Jurkat, Clone E6-1 (cell line): ENCODE measurements at places on chromosomes 16 and 17.

- no peak for DNase-seq
These were observed 110.2 kb downstream of the C16orf78 start for GRCh38 chr16:49483651-49484450.

GRCh38 chr17:45693792-45694191, 90.3 kb upstream of the CRHR1 start:
- no peak for DNase-seq

DNA sequence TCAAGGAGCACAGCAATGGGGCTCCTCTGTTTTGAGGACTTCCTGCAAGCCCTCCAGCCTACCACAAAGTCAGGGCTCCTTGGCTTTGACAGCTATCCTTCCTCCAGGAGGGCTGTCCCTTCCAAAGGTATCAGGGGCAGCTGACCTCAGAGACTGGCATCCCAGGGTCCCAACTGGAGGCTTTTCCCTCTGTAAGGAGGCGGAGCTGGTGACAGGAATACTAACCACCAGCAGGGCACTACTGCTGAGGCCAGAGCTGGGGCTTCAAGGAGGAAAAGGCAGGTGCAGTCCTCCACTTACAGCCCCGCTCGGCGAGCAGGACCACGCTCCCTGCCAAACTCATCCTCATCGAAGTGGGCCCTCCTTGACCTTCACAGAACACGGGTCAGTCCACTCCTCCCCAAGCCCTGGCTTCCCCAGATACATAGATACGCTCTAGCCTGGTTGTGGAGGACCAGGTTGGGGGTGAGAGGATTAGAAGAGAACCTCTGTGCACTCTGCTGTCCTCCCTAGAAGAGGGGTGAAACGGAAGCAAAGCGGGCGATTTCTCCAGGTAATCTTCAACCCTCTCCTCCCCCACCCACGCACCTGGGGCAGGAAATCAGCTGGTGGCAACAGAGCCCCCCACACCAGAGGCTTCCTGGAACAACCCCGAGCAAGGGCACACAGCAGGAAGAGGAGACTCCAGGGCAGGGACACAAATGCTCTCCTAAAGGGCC, 20.5 kb downstream of the ST3GAL2 start:
- no peak for DNase-seq

GRCh38 chr16:54281535-54282201, 4.9 kb downstream of the IRX3 start:
- DNase-seq = no peak

DNA sequence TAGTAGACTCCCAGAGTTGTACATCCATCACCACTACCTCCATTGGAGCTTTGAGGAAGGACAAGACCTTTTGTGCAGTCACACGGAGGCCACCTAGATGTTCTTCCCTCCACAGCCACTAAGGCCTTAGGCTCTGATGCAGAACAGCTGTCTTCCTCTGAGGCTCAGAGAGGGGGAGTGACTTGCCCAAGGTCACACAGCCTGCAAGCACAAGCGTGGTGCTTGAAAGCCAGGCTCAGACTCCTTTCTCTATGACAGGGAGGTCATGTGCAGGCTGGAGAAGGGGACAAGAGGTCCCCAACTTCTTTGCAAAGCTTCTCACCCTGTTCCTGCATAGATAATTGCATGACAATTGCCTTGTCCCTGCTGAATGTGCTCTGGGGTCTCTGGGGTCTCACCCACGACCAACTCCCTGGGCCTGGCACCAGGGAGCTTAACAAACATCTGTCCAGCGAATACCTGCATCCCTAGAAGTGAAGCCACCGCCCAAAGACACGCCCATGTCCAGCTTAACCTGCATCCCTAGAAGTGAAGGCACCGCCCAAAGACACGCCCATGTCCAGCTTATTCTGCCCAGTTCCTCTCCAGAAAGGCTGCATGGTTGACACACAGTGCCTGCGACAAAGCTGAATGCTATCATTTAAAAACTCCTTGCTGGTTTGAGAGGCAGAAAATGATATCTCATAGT, 12.7 kb downstream of the SCGB1C2 start:
- no peak for DNase-seq

DNA sequence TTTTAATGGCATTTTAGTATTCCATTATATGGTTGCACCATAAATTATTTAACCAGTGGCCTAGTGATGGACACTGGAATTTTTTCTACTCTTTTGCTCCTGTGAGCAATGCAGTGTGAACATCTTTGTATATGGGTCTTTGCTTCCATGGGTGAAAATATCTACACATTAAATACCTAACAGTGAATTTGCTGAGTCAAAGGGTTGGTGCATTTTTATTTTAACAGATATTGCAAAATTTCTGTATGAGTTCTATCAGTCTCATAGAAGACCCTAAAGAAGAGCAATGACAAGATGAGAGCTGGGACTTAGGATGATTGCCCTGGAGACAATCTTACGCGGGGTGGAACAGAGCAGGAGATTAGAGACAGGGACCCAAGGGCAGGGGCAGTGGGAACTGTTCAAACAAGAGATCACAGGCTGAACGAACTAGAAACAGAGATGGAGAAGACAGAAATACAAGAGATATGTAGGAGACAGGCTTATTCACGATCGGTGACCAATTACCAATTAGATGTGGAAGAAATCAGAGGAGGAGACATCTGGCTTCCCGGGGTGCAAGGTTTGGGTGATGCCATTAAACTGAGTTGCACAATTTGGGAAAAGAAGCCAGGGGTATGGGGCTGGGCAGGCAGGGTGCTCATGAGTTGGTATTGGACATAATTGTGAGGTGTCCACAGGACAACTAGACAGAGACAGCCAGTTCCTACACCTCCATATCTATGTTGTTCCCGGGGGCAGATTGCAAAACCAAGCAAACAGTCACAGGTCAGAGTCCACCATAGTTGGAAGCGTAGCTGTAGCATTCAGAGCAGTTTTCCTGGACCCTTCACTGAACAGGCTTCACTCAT, 39.9 kb upstream of the LONP2 start:
- DNase-seq = no peak

GRCh38 chr17:49110509-49110908, 22.1 kb upstream of the B4GALNT2 start:
- DNase-seq = no peak

GRCh38 chr17:78883089-78883532, 19.9 kb downstream of the CEP295NL start:
- DNase-seq = no peak

DNA sequence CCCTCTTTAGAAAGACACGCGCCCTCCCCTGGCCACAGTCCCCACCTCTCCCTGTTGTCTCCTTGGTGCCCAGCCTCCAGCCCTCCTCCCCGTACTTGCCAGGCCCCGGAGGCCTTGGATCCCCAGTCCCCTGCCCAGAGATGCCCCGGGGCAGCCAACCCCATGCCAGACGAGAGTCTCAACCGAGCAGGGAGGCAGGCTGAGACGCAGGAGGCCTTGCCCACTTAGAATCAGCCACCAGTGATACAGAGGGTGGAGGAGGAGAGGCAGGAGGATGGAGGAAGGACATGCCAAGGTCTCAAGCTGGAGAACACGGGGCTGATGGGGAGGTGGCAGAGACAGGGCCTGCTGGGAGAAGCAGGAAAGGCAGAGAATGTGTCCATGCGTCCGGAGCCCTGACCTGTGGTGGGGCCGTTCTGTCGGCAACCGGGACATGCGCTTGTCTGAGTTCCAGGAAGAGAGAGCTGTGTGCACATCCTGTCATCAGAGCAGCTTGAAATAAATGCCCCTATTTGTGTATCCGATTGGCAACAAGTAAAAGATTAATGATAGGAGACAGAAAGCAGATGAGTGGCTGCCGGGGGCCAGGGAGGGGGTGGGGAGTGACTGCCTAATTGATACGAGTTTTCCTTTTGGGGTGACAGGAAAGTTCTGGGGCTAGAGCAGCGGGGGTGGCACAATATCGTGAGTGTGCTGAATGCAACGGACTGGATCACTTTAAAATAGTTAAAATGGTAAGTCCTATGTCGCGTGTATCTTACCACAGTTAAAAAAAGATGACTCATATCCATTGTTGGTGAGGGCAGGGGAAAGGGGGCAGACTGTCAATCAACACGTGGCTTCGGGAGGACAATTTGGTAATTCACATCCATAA, 44.7 kb upstream of the MEAK7 start:
- DNase-seq = peak; percentile 27

DNA sequence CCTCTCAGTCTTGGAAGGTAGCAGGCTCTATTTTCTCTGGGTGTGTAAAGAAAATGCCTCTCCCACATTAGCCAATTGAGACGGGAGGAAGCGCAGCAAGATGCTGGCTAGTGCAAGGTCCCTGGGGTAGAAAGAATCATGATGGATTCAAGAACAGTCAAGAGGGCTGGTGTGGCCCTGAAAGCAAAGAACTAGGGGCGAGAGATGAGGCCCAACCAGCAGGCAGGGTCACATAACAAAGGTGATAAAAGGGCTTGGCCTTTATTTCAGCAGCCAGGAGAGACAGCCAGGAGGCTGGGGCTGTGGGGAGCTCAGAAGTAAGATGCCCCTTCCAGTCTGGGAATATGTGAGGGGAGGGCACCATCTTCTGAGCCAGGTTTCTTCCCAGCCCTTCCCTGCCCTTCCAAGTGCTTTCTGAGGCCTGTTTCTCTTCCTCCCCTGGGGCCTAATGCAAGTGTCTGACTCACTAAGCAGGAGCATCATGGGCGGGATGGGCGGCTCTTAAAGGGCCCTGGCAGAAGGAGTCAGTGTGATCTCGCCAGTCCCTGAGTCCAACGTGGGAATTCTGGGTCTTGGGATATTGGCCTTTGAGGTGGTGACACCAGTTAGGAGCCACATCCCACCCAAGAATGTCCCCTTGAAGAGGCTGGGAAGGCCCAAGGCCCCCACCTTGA, 3.9 kb upstream of the NLRC5 start:
- DNase-seq = no peak

- no peak for DNase-seq
These were observed 75.7 kb upstream of the BRD7 start for GRCh38 chr16:50444526-50444925.

DNA sequence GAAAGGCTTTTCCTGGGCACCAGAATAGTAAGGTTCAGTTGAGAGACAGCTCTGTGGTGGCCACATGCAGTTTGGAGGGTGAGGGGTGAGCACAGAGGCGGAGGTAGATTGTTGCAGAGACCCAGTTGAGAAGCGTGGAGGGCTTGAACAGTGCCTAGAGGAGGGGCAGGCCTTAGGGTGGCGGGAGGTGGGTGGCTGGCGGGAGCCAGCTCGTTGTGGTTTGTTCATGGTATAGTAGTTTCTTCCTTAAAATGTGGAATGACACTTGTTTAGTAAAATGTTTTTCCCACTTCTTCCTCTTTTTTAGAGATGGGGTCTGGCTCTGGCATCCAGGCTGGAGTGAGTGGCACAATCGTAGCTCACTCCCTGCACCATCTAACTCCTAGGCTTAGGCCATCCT, 14.2 kb downstream of the USP10 start:
- no peak for DNase-seq

GRCh38 chr17:54899721-54900456, 763 bp upstream of the TOM1L1 start:
- DNase-seq = no peak
